Esophagus squamous epithelium (tissue), 5 donors: ENCODE measurements at places on chromosomes 5 and 9.

- DNase-seq = no peak
Observed at GRCh38 chr9:131201856-131202255, 74.5 kb downstream of the FAM78A start.

DNA sequence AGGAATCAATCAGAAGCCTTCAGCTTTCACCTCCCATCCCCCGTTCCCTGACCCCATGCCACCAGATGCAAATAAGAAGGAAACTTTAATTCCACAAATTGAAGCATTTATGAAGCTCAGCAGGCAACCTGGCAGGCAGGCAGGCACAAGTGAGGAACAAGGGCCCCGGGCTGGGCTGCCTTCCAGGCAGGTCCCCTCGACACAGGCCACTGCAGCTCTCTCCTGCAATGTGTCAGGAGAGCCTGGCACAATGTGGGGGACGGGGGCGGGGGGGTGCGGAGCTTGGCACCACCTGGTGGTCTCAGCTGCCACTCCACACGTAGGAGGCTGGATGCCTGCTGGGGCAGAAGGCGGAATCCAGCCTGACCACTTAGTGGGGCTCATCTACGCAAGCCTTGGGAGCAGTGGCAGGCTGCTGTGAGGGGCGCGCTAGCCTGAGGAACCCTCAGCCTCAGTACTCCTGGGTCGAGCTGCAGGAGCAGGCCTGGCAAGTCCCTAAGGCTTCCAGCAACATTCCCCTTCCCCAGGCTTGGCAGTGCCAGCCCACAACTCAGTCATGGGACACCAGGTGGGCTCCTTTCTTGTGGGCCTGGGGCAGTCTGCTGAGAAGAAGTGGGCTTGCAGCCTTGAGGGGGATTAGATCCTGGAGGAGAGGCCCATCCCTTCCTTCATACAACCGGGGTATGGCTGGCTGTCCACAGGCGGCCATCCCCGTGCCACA is 50.2 kb upstream of the KCNMB1 start:
- DNase-seq = no peak

GRCh38 chr5:118990582-118990981 is 2.2 kb upstream of the DTWD2 start:
- no peak for DNase-seq

DNA sequence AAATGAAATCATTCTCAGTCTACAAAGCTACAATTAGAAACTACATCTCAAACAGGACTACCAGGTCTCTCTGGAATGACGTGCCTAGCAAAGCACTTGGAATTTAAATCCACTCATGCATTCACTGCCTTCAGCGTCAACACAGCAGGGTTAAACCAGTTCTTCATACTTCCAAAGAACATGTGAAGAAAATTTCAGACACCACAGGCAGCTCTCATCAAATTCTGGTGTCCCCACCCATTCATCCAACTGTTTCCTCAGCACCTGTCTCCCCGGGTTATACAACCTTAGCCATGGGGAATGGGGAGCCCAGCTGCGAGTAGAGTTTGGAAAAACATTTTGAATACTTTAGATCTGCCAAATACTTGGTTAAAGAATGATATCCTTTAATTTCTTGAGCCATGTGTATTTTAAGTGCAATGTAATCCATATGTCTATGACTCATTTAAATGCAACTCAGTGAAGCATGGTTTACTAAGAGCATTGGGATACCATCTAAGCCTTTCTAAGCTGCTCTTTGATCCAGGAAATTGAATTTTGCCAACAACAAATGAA is 17.5 kb downstream of the ADAM19 start:
- DNase-seq = no peak

GRCh38 chr5:118211606-118212005 is 776.7 kb downstream of the DTWD2 start:
- no peak for DNase-seq

GRCh38 chr5:83227611-83228010 is 150.3 kb downstream of the XRCC4 start:
- DNase-seq = no peak

DNA sequence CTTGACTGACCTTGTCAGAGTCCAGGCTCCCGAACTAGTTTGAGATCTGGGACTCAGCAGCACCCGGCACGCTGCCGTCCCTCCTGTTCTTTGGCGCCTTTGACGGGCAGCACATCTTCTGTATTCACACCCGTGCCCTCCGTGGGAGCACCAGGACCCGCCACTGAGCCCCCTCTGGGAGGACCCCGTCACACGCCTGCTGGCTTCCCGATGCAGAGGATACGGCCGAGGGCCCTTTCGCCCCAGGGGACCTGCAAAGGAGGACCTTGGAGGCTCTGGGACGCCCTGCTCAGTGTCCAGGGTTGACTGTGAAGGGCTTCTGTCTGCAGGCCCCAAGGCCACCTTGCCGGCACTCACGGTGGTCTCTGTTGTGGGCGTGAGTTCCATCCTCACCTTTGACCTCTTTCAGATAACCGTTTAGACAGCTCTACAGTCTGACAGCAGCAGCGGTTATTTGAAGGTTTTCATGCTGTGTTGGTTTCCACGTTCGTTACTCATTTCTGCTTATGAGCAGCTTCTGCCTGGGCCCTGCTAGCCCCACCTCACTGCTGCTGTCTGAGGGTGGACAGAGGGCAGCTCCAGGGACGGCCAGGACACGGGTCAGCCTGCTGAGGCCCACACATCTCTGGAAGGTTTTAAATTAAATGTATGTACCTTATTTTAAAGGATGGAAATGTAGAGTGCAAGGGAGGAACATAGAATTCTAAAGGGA is 12.6 kb upstream of the EXOC3 start:
- DNase-seq = no peak

DNA sequence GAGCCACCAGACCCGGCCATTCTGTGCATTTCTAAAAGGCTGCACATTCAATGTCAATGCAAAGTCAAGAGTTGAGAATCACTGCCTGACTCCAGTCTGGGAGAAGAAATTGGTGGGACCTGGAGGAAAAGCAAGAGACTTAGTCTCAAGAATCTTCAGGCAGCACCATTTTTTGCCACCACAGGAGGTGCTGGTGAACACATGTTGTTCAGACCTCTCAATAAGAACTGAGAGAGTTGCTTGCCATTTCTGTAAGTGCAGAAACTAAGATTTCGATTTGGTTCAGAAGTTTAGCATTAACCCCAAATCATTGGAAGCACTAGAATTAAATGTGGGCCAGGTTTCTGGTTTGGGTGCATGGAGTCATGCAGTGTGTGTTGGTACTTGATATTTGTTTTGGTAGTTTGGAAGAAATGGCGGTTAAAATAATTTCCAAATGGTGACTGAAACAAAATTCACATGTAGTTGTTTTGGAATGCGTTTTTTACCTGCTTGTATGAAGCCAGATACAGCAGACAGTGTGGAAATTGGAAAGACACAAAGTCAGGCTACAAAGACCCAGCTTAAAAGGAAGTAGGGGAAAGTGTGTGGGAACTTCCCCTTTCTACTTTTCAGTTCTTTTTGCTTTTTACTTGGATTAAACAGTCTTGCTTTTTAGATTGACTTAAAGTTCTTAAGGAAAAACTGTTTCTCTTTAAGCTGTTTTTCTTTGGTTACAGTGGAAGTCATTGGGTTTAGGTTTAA is 20.4 kb downstream of the PDE8B start:
- no peak for DNase-seq

DNA sequence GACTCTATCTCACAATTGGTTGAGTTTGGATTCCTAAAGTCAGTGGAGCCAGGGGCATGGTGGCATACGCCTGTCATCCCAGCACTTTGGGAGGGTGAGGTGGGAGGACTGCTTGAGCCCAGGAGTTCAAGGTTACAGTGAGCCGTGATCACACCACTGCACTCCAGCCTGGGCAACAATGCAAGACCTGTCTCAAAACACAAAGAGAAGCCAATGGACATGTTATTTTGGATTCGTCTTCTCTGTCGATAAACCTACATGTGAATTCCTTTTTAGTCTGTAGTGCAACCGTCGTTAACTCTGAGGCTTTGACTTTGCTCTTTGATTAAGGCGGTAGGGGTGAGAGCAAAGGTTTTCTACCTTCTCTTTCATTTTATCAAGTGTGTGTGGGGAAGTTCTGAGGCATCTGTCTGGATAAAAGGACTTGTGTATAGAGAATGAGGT is 142.7 kb downstream of the KDM4C start:
- no peak for DNase-seq

- no peak for DNase-seq
Observed at GRCh38 chr5:161084115-161084514, 232.1 kb upstream of the ATP10B start.

DNA sequence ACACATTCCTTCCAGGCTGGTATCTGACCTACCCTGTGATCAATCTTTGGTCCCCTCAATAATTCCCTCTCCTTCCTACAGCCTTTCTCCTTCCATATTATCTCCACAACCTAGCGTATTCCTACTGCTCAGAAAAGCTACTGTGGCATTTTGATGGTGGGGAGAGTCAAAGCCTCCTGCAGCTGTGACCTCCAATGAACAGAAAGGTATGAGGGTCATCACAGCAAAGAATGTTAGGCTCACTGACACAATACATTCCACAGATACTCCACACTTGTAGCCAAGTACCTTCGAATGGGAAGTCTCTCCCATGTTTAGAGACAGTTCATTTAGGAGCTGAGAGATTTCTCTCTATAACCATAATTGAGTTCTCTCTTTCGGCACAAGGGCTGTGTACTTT is 5.9 kb downstream of the FBN2 start:
- DNase-seq = no peak

DNA sequence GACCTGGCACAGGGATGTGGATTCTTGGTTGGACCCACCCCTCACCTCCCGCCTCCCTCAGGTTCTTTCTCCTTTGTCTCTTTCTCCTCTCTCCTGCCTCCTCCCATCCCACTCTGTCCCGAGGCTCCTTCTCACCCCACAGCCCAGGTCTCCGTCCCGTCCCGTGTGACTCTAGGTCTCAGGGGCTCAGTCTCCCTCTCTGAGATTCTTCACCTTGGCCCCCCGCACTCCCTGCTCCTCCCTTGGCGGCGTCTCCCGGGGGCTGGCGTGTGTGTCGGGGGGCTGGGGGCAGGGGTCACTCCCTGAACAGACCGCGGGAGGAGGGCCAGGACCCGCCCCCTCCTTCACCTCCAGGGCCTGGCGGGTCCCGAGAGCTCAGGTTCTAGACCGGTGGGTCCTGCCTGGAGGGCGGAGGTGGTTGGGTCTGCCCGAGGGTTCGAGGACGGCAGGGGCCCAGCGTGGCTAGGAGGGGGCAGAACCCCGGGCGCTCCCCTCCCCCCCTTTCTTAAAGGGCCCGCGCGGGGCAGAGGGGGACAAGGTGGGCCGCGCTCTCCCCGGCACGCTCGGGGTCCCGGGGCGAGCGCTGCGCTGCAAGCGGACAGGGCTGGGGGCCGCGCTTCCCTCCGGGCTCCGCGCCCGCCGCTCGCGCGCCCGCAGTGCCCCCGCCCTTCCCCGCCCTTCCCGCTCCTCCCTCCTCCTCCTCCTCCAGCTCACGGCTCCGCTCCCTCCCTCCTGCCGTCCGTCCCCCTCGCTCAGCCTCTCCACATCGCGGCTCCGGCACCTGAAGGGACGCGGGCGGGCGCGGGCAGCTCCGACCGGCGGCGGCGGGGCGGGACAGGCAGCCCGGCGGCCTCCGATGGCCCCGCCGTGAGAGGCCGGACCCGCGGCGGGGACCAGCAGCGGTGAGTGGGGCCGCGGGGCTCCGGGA is at the start of gene PSD2:
TSS of gene PSD2 (plus strand) at position 735 of the 928 bp plus-strand sequence. CDS start 13,633 bp downstream, outside the sequence.
- no peak for DNase-seq

GRCh38 chr9:130606887-130607600 is 27.7 kb downstream of the FUBP3 start:
- DNase-seq = no peak

DNA sequence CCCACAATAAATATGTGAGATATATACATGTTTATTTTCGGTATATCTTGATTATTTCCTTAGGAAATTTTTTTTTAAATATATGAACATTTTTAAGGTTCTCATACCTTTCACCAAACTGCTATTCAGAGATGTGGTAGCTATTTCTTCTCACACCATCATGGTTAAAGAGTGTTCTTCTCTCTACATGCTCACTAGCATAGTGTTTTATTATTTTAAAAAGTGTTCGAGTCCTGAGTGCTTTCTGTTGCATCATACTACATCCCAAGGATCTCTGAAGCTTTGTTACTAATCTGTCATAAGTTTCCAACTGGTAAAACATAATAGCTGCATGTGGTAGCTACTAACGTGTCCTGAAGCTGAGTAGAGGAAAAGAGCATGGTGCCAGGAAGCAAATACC is 177.4 kb upstream of the GLRA1 start:
- DNase-seq = no peak

- no peak for DNase-seq
Observed at GRCh38 chr5:105978011-105978410, 1692.7 kb downstream of the EFNA5 start.

DNA sequence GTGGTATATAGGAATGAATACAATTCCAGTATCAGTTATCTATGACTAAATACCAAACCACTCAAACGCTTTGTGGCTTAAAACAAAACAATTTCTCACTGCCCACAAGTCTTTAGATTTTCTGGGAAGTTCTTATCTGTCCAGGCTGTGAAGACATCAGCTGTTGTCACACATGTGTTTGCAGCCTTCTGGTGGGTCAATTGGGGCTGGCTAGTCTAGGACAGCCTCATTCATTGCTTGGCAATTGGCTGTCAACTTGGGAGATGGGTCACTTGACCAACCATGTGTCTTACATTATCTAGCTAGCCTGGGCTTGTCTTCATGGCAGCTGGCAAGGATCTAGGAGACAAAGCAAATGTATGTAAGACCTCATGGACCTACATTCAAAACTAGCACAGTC is 53.8 kb upstream of the PAPPA start:
- DNase-seq = no peak

DNA sequence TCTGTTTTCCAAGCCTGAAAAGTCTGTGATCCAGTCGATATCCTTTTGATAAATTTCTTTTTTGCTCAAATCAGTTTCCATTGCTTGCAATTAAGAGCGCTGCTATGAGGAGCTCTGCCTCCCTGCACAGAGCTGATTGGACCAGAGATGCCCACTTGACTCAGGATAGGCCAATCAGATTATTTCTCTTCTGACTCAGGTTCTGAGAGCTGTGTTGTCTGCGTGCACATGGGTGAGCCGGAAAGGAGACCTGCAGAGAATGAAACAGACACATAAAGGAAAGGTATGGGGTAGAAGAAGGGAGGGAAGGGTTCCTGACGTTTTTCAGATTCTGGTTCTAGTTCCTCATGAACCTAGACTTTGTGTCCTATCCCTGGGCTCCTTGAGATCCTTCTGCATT is 15.8 kb upstream of the FABP6 start:
- DNase-seq = no peak

GRCh38 chr9:123346026-123346425 is 10.0 kb upstream of the CRB2 start:
- no peak for DNase-seq
